RCC 7860 (cell line): ENCODE measurements at places on chromosomes 5 and 9.

DNA sequence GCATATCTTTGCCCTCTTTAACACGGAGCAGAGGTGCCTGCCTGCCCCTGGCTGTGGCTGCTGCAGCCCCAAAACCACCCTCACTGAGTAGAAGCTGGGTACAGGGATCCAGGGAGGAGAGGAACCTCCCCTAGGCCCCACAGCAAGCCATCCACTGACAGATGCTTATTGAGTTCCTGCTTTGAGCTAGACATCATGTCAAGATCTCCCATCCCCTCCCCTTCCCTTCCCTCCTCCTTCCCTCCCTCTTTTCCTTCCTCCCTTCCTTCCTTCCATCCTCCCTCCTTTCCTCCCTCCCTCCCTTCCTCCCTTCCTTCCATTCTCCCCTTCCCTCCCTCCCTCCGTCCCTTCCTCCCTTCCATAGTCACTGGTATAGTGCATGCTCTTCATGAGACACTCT, 29.3 kb downstream of the GOLGA2 start:
- no peak for DNase-seq

DNA sequence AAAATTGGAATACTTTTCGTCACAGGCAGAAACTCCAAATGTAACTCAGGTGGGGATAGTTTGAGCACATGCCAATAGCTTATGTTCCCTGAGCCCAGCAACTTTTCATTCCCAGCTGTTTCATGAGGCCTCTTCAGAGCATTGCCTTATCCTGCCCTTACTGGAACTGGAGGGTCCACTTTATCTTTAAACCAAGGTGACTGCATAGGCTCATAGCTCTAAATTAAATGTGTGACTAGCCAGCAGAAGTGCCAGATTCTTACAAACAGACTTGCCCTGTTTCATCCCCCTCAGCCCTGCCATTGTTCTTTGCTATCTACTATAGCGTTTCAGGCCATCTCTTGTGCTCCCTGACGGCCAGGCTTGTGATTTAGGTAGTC, 8.1 kb upstream of the LCP2 start:
- DNase-seq, result no peak

DNA sequence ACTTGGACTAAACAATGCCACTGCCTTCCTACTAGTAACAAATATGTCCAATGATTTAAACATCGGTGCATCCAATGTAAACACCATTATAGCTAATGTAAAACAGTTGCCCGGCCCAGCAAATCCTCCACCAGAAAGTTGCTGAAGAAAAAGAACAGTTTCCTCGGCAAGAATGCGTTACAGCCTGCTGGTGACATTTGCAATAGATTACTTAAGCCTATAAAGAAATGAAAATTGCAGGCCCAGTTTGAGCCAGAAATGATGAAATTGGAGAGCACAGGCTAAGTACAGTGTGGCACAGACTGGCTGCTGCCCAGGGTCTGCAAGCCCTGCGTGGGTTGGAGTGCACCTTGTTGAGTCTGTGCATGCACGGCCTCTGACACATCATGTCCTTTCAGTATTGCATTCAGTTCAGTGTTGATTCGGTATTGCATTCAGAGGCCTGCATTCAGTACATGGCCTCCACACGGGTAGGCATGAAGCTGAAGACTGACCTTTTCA, 406.0 kb upstream of the KLF4 start:
- DNase-seq, result no peak

- DNase-seq, result no peak
Measured at GRCh38 chr5:41637869-41638268, 127.5 kb upstream of the PLCXD3 start.

GRCh38 chr5:130692770-130693169, 472.3 kb downstream of the HINT1 start:
- DNase-seq, result no peak

GRCh38 chr5:74636552-74636951, 4.0 kb downstream of the ENC1 start:
- no peak for DNase-seq

- DNase-seq, result no peak
Measured at GRCh38 chr5:96459313-96460121, 26.5 kb upstream of the PCSK1 start.

GRCh38 chr5:162248107-162248713, 180.6 kb downstream of the GABRG2 start:
- DNase-seq, result no peak

DNA sequence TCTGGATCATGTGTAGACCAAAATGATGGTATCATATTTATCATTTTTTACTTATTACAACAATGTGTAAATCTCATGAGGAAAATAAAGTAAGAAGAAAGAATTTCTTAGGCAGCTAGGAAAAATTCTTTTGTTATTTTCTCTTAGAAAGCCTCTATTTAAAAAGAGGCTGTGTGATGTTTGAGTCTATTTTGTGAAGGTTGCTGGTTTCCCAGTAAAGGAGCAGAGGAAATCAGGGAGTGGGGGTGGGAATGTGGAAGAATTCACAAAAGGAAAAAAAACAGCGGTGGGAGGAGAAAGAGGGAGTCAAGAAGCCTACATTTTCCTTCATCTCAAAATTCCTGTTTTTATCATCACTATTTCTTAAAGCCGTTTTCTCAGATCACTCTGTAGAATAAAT, 20.1 kb downstream of the PTCH1 start:
- no peak for DNase-seq

- DNase-seq, result no peak
Measured at GRCh38 chr5:2102819-2103776, 220.4 kb upstream of the IRX4 start.
